ENCODE measurements at places on chromosomes 12 and 14.

DNA sequence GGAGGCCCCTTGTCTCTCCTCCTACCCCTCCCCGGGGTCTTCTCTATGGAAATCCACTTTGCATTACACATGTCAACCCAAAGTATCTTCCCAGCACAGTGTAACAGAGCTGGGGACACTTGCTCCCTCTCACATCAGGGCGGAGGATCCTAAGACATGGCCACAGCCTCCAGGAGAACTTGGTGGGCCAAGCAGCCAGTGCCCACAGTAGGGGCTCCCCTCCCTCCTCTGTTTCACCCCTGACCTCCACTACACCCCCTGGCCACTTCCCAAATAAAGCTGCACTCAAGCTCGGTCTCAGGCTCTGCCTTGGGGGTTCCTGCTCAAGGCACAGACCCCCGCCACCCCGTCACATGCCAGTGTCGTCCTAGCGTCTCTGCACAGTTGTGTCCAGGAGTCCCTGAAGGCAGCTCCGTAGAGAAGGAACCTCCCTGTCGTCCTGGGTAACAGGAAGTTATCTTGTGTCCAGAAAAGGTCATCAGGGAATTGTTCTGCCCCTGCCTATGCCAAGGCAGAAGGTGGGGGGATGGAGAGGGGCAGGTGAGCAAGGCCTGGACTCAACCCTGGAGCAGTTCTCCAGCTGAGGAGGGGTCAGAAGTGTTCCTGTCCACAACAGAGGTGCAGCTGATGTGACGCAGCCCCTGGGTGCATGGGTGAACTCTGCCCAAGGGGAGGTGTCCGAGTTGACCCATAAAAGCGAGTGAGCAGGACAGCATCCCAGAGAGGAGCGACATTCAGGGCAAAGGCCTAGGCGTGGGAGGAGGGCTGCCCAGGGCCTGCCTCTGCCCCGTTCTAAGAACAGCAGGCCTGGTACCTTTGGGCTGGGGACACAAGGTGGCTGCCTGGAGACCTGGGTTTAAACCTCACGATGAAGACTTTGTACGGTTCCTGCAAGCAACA, 25.5 kb downstream of the DIO3 start:
- DNase-seq = no peak

DNA sequence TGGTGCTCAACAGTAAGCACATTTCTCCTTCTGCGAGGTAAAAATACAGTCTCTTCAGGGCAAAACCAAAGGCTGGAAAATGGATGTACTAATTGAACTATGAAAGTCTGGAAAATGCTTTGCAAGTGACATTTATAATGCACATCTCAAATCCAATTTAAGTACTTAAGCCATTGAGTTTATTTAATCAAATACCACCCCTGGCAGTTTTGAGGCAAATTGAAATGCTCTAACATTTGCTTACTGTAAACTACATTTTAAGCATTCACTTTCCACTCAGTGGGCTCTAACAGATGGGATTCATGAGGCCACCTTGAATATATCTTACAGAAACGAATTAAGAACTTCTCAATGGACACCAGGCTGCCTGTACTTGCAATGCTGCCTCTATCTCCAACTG, 69.7 kb downstream of the HELB start:
- no peak for DNase-seq

- no peak for DNase-seq
Observed at GRCh38 chr12:90972226-90972625, 17.2 kb upstream of the CCER1 start.

GRCh38 chr12:12899530-12900380, 8.4 kb downstream of the GPRC5A start:
- no peak for DNase-seq

DNA sequence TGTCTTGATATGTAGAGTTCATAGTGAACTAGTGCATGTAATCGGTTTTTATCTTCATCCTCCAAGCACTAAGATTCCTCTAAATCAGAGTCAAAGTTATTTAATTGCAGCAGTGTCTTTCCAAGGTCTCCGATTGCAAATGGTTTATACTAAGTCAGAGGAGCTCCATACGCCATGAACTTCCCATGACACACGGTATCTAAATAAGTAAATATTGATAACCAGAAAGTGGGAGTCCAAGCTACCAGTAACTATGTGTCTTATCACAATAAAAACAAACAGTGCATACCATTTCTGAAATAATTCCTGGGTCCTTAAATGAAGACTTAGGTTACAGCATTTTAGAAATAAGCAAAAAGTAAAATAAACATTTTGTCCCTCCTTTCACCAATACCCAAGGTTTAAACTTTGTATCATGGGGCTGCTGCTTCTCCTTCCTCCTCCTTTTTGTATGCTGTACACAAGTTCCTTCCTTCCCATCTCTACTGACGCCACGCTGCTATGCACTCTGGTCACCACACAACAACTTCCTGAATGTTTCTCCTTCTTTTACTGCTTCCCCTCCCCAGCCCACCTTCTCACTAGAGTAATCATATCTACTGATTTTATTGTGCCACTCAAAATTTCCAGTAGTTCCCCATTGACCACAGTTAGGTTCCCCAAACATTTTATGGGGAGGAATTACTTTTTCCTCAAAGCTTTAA, 10.7 kb downstream of the NR1H4 start:
- no peak for DNase-seq

DNA sequence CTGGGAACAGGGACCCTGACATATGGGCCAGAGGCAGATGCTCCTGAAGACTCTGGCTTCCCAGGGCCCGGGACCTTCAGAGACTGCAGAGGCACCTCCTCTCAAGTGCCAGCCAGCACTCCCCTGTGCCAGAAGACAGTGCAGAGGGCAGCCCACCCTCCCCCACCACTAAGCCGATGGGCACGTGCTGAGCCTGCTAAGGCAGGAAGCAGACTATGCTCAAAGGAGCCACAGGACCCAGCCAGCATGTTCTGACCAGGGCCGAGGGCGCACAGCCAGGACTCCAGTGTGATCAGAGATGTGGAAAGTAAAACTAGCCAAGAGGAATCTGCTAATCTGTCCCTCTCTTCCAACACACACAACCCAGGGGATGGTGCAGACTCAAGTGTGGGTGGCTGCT, 29.8 kb downstream of the DIO3 start:
- no peak for DNase-seq

- DNase-seq = no peak
Observed at GRCh38 chr12:68037616-68038255, 48.5 kb downstream of the IFNG-AS1 start.

- no peak for DNase-seq
Observed at GRCh38 chr14:32300136-32300535, 29.0 kb upstream of the AKAP6 start.

GRCh38 chr14:52069307-52070050, 620 bp upstream of the NID2 start:
- no peak for DNase-seq

DNA sequence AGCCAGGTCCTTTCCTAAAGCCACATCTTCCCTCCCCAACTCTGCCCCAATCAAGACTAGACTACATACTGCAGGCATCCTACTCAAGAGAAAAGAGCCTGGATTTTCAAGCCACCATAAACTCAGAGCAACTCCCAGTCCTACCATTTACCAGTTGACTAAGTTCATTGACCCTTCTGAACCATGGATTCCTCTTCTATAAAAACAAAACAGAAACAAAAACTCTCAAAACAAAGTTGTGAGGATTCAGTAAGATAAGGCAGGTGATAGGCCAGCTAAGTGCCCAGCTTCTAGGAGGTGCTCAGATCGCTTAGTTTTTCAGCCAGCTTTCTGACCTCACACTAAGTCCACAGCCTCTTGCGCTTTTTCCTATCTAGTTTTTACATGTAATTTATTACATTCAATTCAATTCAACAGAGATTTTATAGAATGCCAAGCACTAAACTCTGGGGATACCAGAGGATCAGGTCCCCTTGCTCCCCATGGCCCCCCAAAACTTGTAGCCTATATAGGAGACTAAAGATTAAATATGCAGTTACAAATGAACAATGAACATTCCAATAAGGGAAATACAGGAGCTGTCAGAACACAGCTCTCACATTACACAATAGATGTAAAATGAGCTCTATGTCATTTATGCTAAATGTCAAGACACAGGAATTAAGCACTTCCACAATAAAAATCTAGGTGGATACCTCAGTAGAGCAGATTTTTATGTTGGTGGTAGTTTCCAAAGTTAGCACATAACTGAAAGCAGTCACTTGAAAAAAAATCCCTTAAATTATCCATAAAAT, 104.5 kb upstream of the EGLN3 start:
- no peak for DNase-seq

DNA sequence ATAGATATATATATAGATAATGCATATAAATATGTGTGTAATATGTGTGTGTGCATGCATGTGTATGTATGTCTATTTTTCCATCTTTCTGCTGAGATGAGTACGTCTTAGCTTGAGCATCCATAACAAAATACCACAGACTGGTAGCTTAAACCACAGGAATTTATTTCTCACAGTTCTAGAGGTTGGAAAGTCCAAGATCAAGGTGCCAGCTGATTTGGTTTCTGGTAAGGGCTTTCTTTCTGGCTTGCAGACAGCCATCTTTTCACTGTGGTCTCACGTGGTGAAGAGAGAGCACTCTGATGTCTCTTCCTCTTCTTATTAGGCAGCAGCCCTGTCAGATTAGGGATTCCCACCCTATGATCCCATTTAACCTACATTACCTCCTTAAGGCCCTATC, 47.3 kb downstream of the ACSM4 start:
- no peak for DNase-seq

- DNase-seq = no peak
Observed at GRCh38 chr12:12099102-12099501, 28.4 kb downstream of the BCL2L14 start.

Measured in cortex of kidney (tissue), 1 donor.